ENCODE measurements at places on chromosomes 2 and 18.

GRCh38 chr2:109029490-109030201 lies 40.6 kb upstream of the EDAR start:
- DNase-seq: no peak

DNA sequence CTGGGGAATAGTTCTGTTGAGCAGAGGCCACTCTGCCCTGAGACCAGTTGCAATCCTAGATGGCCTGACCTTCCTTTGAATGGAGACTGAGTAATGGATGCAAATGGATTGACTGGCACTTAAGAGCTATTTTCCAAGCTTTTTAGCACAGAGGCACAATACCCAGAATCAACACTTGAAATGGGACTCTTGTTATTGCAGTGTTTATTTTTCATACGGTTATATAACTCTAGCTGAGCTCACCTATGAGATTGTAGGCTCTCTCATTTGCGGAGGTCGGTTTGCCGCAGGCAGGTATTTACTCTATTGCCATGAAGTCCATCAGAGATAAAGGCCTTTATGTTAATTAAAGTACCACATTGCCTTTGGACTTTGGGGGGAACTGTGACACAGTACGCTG lies 422.3 kb upstream of the CELF4 start:
- DNase-seq: no peak

GRCh38 chr2:221802089-221802488 lies 230.0 kb upstream of the EPHA4 start:
- DNase-seq: no peak

GRCh38 chr2:5235701-5236100 lies 456.5 kb upstream of the SOX11 start:
- DNase-seq: no peak

DNA sequence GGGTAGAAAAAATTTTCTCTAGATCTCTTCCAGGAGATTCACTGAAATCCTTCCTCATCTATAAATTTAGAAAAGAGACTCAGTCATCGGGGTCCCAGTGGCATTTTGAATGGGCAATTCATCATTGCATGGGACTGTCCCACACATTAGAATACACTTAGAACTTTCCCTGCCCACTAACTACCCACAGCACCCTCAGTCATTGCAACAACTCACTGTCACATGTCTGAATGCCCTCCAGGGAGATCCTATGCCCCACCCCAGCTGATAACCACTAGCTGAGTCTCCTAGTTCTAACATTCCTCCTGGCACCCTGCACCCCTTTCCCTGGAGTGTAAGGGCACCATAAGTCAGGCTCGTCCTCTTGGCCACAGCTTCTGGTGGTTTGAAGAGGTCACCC lies 89.6 kb downstream of the INSIG2 start:
- DNase-seq: no peak

- DNase-seq: no peak
These were observed 65.4 kb downstream of the SATB2 start for GRCh38 chr2:199392363-199392762.

DNA sequence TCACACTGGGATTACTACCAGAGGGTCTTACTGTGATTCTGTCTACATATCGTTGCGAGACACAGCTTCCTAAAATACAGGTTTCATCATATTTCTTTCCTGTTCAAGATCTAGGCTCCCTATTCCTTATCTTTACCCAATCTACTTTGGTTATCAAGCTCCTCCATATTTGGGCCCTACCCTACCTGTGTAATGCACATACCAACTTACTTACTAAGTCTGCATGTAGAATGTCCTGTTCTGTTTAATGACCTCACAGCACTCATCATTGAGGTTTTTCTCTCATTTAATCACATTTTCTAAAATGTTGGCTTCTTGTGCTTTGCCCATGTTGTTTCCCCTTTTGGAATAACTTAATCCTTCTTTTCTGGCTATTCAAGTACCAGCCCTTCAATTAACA lies 551.1 kb downstream of the ZEB2 start:
- DNase-seq: no peak

- DNase-seq: no peak
These were observed 106.3 kb downstream of the MSH2 start for GRCh38 chr2:47509250-47509649.

- no peak for DNase-seq
These were observed 1.1 kb upstream of the CEP192 start for GRCh38 chr18:12990123-12990475.

DNA sequence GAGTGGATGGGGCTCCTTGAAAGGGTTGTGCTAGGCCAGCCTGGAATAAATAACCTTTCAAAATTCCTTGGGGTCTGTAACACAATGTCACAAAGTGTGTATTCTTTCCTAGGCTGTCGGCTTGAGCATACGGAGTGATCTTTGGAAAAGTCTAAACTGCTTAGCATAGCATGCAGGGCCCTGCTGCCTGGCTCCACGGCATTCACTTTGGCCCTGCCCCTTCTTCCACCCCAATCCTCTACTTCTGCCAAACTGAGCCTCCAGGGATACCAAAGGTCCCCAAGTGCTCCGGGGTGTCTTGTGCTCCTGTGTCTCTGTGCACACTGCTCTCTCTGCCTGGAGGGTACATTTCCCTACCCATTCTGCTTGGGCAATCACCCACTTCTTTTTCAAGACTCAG lies 196.1 kb downstream of the LTBP1 start:
- no peak for DNase-seq

- no peak for DNase-seq
These were observed 363.1 kb downstream of the DSC3 start for GRCh38 chr18:30679285-30679930.

- no peak for DNase-seq
These were observed 7.1 kb upstream of the NAPG start for GRCh38 chr18:10518595-10519255.

GRCh38 chr2:205782941-205783340 lies 100.6 kb downstream of the NRP2 start:
- no peak for DNase-seq

DNA sequence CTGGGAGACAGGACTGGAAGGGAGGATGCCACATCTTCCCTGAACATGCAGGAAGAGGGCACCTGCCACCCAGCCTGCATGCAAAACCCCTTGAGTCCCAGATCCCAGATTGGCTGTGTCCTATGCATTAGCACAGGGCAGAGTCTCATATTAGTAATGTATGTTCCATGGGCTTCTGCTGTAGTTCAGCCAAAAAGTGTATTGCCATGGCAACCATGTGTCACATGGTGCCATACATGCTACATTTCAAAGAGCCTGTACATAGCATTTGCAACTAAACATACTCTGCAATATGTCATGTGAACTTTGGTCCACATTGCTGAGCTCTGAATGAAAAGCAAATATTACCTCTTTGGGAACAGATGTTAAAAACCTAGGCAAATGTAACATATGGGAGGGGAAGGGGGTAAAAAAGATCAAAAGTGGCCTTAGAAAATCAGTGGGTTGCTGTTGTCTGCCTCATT lies 78.4 kb downstream of the DPP4 start:
- no peak for DNase-seq
